ENCODE measurements at places on chromosomes 2 and 18.

- DNase-seq = no peak
Observed at GRCh38 chr2:175418224-175418835, 236.8 kb upstream of the ATP5MC3 start.

GRCh38 chr2:234172066-234172465 lies 121.6 kb downstream of the SPP2 start:
- no peak for DNase-seq

- no peak for DNase-seq
Observed at GRCh38 chr2:74537140-74537539, 7.4 kb downstream of the HTRA2 start.

DNA sequence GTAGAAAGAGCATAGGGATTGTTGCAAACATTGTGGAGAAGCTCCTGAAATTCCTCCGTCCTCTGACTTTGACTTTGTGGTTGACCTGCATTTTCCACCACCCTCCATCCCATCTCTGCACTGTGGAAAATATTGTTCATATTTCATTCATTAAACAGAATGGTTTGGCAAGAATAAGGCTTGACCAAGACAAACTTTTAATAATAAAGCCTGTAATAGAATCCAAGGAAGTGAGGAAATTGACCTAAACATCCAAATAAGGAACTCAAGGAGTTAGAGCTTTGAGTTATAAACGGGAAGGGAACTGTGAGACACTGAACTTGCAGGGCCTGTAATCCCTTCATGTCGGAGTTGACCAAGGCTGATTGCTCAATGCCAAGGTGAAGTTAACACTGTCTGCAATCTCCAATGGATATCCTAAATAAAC lies 115.2 kb downstream of the GFPT1 start:
- DNase-seq = no peak

GRCh38 chr18:55248495-55248894 lies 289.2 kb upstream of the CCDC68 start:
- DNase-seq = no peak

- no peak for DNase-seq
Observed at GRCh38 chr2:210421916-210422315, 54.6 kb downstream of the LANCL1 start.

GRCh38 chr2:105849431-105850179 lies 104.9 kb downstream of the NCK2 start:
- no peak for DNase-seq

DNA sequence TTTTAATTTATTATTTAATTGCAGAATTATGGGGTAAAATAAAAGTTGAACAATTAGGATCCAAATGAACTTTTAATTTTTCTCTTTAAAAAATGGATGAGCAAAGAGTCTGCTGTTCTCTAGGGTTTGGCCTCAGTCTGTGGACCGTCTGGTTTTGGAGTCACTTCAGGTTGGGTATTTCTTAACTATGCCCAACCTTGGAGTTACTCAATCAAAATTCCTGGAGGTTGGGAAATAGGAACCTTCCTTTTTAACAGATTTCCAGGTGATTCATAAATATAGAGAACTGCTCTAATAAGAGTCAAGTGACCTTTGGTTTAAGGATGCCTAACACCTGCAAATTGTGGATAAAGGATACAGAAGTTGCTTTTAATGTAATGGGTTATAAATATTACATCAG lies 241.5 kb upstream of the GCFC2 start:
- DNase-seq = no peak

- DNase-seq = no peak
Observed at GRCh38 chr18:37812961-37813360, 247.4 kb upstream of the CELF4 start.

DNA sequence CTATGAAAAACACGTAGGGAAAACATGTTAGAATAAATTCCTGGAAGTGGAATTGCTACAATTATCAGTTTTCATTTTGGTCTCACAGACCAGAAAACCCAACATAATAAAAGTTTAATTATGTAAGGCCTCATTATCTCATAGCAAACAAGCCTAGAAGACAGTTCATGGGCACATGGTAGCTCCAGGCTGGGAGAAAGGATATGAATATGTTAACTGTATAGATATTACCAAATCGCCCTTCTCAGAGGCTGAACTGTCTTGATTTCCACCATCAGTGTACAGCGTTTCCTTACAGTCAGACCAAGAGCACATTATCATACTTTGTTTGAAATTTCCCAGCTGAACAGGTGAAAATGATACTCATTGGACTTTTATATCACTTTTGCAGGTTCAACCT lies 17.1 kb upstream of the SLC35F6 start:
- no peak for DNase-seq

- no peak for DNase-seq
Observed at GRCh38 chr2:54541995-54542394, 85.9 kb downstream of the SPTBN1 start.

GRCh38 chr2:15751477-15751876 lies 159.8 kb downstream of the DDX1 start:
- DNase-seq = no peak

- no peak for DNase-seq
Observed at GRCh38 chr2:237511433-237511832, 24.4 kb downstream of the MLPH start.

GRCh38 chr18:9474108-9474982 lies 968 bp upstream of the RALBP1 start:
- DNase-seq = no peak

GRCh38 chr18:5237083-5237722 lies 40.1 kb upstream of the AKAIN1 start:
- no peak for DNase-seq

- DNase-seq = no peak
Observed at GRCh38 chr2:26811261-26811660, 25.4 kb downstream of the CENPA start.

DNA sequence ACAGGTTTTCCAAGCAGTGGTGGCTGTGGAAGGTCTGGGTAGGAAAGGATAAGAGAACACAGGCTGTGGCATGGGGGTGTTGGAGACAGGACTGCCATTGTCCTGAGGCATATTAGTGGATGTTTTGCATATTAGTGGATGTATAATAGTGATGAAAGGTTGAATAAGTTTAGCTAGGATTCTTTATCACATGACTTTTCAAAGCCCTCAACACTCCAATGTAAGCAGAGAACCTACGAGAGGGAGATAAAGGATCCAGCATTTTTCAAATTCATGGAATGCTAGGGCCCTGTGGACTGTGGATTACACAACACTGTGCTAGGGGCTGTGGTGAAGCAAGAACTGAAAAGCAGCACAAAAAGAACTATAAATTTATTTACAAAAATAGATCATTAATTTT lies 63.2 kb downstream of the POLE4 start:
- DNase-seq = no peak

DNA sequence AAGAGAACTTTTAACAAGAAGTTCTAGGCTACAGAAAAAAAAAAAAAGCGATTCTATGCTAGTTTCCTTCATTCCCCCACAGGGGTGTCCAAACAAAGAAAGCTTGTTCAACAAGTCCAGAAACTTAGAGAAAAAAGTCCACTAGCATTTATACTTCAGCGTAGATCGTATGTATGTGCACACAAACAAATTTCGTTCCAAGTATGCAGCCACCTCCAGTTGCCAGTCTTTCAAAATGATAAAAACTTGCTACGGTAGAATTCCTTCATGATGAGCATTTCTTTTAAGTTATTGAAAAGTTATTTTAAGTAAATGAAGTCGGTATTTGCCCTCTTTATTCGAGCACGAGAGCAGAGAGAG lies 3.7 kb upstream of the OTX1 start:
- DNase-seq = no peak
